ENCODE measurements at places on chromosomes 16 and 17.
A peak's percentile ranks its signal among the peaks of the same experiment; 100 is the strongest.

- no peak for DNase-seq
Observed at GRCh38 chr17:45110676-45111611, 21.4 kb downstream of the PLCD3 start.

DNA sequence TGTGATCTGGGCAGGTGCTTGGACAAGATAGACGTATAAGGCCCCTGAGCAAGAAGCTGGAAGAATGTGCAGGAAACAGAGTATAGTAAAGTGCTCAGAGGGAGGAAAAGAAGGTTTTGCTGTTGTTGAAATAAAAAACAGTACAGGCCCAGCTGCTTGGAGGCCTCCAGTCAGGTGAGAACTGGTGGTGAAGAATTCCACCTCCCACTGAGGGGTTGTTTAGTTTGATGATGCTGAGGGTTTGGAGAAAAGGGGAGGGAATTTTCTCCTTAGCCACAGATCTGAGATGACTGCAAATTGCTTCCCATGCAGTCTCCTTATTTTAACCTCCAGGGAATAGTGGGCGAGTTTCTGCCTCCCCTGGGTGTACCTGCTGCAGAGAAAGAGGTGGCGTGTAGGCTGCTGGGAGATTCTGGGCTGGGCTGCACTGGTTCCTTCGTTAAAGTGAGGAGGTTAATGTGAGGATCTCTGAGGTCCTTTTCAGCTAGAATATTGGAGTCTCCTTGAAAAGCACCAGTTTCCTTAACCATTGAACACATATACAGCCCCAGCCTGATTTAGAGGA lies 25.8 kb downstream of the SMPD3 start:
- DNase-seq, result no peak

- no peak for DNase-seq
Observed at GRCh38 chr17:69712801-69713311, 298.4 kb downstream of the MAP2K6 start.

GRCh38 chr17:38996660-38997337 lies 29.6 kb upstream of the FBXO47 start:
- no peak for DNase-seq

- DNase-seq, result no peak
Observed at GRCh38 chr17:3034578-3034920, 28.9 kb downstream of the OR1D5 start.

DNA sequence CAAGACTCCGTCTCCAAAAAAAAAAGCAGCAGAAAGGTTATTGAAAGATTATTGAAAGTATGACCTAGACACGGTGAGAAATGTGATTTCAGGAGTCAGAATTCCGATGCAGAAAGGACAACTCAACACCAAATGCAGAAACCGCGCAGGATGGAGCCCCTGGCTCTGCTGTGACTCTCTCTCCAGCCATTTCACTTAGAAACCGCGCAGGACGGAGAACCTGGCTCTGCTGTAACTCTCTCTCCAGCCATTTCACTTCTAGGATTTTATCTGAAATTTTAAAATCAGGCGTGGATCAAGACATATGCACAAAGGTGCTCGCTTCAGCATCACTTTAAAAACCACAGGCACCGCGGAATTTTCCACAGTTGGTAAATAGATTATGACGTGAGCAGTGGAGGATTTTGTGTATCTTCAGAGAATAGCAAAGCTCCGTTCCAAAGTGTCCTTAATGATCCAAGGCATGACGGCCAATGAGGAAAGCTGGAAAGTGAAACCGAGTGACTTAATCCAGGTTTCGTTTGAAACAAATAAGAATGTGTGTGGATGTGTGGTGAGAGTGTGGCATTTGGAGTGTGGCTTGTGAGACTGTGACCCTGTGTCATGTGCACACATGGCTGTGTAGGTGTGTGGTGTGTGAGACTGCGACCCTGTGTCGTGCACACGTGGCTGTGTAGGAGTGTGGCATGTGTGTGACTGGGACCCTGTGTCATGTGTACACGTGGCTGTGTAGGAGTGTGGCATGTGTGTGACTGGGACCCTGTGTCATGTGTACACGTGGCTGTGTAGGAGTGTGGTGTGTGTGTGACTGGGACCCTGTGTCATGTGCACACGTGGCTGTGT lies 9.5 kb downstream of the UTS2R start:
- DNase-seq, result no peak

GRCh38 chr17:76145231-76146052 lies 4.4 kb upstream of the FOXJ1 start:
- DNase-seq, result peak; percentile 53

DNA sequence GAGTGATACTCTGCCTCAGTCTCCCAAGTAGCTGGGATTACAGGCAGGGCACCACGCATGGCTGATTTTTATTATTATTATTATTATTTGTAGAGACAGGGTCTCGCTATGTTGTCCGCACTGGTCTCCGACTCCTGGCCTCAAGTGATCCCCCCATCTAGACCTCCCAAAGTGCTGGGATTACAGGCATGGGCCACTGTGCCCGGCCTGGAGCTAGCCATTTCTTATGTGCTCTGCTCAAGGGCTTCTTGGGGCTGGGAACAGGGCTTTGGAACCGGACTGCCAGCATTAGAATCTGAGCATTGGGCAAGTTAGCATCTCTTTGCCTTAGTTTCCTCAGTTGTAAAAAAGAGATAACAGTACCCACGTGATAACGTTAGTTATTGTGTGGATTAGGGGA lies 111.3 kb downstream of the C16orf78 start:
- no peak for DNase-seq

DNA sequence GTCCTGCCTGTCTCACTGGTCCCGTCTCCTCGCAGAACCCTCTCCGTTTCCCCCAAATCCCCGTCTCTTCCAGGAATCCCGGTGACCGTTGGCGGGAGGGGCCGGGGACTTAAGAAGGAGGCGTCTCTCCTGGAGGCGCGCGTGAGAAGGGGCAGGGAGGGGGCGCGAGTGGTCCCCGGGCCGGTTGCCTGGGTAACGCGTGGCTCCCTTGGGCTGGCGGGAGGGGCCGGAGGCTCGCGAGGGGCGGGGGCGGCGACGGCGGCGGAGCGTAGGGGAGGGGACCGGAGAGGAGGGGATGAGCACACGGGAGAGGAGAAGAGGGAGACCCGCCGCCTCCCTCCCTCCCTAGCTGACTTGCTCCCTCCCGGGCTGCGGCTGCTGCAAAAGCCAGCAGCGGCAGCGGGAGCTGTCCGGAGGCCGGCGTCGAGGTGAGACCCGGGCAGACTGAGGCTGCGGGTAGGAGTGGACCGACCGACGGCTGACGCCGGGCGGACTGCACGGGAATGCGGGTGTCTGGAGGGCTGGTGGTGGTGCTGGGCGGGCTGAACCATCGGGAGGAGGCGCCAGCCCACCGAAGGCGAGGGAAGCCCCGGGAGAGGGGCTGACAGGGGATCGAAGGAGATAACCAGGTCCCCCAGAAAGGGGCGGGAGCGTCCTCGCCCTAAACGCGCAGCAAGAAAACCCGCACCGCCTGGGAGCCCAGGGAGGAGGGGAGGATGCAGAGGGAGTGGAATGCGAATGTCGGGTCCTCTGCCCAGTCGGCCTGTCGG lies at the start of gene PRRT2:
PRRT2 (plus strand) TSS at position 298 of the 770 bp plus-strand sequence. CDS start 862 bp downstream, outside the sequence.
- peak; percentile 53 for DNase-seq

DNA sequence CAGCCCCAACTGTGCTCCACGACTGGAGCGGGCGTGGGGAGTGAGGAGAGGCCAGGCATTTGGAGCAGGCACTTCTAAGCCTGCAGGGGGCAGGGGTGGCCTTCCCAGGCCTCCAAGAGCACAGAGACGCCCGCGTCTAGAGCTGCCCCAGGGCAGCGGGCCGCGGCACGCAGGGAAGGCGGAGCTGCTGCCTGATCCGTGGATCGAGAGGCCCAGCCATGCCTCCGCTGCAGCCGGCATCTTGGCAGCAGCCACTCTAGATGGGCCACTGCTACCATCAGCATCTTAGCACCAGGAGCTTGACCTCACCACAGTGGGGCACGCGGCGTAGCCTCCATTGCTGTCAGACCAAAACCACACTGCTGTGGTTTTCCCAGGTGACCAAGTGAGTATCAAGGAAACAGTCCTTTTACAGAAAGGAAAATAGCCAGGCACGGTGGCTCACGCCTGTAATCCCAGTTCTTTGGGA lies 20.4 kb upstream of the WDR45B start:
- peak; percentile 6 for DNase-seq

GRCh38 chr17:70603226-70603625 lies 433.9 kb downstream of the KCNJ2 start:
- DNase-seq, result no peak

- no peak for DNase-seq
Observed at GRCh38 chr17:7558544-7559319, at the start of gene TNFSF13. TNFSF13 (plus strand) TSS chr17:7558750; CDS start chr17:7559040, 290 bp downstream.

Measured in CD4-positive, alpha-beta T cell treated with Interleukin-15 for 4 hours (primary cell).